ENCODE measurements at places on chromosomes 11 and 22.

DNA sequence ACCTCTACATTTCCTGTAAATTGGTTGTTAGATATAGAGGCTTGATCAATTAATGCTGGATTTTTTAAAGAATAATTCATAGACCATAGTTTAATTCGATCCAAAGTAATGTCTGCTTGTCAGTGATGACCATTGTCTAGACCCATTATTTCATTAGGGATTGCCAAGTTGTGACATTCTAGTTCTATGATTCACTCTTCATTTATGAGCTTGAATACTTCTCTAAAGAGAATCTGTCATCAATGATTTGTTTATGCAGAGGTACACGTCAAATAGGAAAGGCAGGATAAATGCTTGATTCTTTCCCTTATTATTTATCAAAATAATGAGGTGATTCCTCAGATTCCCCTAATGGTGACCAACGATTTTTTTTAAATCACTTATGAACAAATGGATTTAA, 24.0 kb upstream of the ROBO3 start:
- DNase-seq, result no peak

GRCh38 chr11:35180317-35181233, 41.6 kb downstream of the CD44 start:
- DNase-seq, result no peak

DNA sequence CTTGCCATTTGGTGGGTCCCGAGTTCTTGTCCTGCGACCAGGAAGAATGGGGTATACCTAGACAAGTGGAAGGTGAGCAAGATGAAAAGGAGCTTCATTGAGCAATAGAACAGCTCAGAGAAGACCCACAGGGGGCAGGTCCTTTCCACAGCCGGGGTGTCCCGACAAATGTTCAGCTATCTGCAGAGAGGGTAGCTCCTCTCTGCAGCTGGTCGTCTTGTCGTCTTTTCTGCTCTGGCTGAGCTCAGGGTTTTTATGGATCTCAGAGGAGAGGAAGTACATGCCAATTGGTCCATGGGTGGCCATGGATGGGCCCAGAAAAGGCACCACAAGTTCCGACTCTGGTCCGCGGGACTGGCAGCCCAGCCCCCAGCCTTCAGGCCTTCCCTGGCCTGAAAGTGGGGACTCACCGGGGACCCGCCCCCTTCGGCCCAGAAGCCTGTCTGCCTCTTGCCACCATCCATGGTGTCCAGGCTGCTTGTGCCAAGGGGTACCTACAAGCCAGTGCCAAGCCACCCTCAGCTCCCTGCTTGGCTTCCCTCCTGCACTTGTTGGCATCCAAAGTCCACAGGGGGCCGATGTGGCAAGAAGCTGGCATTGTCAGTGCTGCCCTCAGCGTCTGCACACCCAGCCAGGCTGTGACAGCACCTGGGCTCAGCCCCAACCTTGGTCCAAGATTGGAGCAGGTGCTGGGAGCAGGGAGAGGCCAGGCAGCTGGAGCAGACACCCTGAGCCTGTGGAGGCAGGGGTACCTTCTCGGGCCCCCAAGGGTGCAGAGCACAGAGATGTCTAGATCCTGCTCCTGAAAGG, 438.9 kb downstream of the TBC1D22A start:
- DNase-seq, result no peak

DNA sequence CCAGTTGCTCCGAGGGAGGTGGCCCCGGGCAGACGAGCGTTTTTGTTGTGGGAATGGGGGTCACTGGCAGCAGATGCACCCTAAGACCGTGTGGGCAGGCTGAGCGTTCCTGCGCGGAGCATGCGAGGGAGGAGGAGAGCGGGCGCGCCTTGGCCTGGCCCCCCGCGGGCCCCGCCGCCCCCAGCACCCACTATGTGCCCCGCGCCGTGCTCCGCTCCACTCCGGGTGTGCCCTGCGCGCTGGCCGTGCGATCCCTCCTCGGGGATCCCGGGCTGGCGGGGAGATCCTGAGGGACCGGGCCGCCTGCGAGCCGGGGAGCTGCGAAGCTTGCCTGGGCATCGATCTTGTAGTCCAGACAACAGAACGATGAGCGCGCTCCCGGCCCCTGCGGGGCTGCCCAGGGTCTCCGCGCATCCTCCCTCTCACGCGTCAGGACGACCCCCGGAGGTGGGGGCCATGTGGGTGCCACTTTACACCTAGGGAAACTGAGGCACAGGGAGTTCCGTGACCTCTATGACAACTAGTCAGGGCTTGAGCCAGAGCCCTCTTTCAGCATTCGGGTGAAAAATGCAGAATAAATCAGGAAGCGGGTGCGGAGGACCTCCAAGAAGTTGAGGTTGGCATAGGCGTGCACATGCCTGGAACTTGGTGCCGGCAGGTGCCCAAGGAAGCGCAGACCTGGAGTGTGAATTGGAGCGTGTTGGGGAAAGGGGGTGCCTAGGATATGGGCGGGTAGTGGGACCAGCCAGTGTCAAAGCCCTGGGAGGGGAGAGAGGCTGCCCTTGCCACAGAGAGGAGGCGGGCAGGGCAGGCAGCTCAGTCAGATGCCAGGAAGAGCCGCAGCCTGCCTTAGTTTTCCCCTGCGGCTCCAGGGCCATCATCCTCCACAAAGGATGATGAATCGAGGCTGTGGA, 1.3 kb upstream of the KMT5B start:
- no peak for DNase-seq

DNA sequence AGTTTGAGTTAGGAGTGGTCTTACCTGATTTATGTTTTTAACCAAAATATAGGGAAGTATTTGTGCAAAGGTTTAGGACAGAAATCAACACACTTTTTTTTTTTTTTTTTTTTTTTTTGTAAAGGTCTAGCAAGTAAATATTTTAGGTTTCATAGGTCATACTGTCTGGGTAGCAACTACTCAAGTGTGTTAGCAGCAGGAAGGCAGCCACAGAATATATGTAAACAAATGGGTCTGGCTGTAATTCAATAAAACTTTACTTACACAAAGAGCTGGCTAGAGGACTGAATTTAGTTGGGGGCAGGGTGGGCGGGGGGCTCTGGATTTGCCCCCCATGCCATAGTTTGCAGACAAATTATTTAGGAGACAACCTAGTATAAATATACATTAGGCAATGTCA, 510.4 kb downstream of the NELL1 start:
- DNase-seq, result no peak

All from activated CD4-positive, CD25-positive, alpha-beta regulatory T cell (primary cell).